ENCODE measurements at places on chromosomes 11 and 22.
A peak's percentile ranks its signal among the peaks of the same experiment; 100 is the strongest.

GRCh38 chr11:94400839-94401772 is at the start of gene GPR83:
Gene GPR83 (minus strand): TSS chr11:94401419. CDS start chr11:94401247, 172 bp downstream.
- DNase-seq = no peak

DNA sequence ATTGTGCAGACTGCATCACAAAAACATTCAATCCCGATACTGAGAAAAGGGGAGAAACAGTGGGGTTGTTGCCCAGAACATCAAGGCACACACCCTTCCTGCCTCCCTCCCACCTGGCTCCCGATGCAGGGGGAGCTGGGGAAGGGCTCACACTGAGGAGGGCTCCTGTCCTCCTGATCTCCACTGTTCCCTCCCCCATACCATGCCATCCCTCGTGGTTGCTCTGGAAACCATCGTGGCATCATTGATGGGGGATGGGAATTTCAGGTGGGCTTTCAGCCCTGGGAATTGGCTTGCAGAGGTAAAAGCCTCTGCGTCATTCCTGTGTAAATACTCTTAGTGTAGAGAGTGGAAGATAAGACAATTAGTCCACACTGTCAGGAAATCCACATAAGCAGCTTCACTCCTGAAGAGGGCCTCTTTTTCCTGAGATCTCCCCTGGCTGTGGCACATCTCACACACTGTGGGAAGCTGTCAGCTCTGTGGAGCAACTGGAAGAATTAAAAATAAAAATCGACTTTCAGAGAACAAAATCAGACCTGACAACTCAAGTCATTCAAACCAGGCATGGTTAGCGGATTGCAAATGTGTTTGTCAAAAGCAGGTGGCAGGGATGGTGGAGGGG is 176.0 kb downstream of the CHST1 start:
- no peak for DNase-seq

DNA sequence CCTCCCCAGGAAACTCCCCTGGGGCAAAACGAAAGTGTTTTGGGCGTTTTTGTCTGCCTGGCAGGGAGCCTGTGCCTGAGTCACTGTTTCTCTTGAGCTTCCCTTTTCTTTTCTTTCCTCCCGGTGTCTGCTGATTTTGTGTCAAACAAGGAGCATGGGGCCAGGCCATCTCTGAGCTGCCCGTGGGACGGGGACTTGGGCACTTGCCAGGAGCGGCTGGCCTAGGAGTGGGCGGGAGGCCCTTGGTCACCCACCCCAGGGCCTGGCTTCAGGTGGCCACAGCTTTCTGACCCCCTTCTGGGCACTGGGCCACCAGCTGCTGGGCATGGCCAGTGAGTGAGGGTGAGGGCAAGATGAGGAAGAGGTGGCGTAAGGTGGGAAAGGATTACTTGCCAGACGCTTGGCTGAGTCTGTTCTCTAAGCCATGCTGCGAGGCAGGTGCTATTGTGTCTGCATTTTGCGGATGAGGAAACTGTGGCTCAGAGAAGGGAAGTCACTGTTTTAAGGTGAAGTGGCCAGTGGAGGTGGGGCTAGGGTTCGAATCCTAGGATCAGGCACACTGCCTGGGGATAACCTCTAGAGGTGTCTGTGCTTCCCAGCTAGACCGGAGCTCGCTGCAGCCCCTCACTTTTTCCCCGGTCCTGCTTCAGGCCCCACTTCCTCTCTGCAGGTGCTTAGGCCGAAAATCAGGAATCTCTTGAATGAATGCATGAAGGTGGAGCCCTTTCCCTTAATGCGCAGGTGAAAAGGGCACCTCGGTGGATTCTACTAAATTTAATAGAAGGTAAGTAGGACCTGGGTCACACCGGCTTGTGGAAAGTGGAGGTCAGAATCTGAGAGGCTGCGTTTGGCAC is 7.8 kb upstream of the NFAM1 start:
- peak; percentile 59 for DNase-seq

DNA sequence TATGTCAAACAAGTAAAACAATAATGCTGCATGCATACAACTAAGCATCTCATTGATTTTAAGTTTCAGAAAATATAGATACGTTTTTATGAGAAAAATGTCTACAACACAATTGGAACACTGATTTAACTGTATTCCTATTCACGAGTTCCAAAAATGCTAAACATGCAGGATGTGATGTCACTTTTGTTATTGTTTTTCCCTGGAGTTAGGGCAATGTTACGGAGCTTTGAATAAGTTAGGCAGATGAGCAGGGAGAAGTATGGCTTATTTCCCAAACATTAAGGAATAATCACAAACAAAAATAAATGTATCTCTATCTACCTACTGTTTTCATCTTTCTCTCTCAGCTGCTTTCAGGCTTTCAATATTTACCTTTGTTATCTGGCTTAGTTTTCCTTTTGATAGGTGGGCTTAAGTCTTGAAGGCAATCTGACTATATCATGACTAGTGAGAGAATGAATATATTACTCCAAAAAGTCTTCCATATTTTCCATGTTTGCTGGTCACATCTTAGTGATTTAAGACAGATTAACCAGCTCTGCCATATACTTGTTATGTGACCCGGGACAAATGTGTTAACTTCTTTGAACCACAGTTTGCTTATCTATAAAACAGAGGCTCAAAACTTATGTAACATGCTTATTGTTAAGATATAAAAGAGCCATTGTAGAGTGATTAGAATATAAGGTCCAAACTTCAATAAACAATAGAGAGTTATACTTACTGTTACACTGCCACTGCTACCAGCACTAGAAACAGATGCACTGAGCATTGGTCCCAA is 854.4 kb upstream of the CCDC90B start:
- DNase-seq = no peak

- no peak for DNase-seq
Observed at GRCh38 chr22:50011447-50012210, 936 bp downstream of the IL17REL start.

DNA sequence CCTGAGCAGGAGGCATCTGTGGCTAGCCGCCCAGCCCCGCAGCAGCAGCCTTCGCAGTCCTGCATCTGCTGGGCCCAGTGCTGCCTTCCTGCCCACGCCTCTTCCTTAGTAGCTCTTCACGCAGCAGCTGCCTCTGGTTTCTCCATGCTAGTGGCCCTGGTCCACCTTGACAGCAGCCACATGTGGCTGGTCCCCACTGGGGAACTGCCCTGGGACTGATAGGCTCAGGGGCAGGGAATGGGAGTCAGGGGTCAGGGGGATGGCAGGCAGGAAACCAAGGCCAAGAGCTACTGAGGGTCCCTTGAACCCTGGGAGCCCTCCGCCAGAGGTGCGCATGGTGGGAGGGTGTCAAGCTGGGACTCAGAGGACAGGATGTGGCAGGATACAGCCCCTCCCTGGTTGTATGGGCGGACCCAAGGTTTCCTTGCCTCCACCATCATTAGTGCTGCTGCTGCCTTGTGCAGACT is 99.4 kb upstream of the PITPNB start:
- no peak for DNase-seq

DNA sequence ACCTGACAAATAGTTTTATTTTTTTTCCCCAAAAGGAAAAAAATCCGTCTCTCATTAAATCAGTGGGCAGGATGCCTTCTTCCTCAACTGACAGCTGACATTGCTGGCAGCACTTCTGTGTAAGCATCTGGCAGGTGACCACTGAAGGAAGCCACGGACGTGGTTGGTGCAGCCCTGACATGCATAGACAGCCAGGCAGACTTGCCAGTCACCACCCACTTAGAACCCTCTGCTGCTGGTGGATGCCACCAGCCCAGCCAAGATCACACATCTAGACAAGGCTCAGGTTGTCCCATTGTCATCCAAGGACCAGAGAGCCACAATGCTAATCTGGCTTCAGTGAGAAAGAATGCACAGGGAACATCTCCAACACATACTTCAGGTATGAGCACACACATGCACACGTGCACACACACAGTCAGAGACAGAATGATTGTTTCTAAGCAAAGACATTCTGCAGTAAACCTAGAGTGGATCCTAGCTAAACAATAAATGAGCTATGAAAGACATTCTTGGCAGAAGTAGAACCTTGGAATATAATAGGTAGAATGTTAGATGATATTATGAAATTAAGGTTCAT is 49.8 kb upstream of the BMAL1 start:
- no peak for DNase-seq

DNA sequence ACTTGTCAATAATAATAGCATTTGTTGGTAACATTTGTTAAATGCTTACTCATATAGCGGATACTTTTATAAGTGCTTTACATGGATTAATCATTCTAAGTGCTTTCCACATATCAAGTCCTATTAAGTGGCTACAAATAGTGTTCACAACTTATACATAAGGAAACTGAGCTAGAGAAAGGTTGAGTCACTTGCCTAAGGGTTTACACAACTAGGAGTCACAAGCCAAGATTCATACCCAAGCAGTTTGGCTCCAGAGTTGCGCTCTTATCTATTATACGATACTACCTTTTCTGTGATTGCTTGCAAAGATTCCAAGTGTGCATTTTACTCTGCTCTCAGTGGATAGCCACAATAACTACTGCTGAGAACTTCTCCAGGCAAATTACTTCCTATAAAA is 215.9 kb upstream of the CCDC90B start:
- DNase-seq = no peak

DNA sequence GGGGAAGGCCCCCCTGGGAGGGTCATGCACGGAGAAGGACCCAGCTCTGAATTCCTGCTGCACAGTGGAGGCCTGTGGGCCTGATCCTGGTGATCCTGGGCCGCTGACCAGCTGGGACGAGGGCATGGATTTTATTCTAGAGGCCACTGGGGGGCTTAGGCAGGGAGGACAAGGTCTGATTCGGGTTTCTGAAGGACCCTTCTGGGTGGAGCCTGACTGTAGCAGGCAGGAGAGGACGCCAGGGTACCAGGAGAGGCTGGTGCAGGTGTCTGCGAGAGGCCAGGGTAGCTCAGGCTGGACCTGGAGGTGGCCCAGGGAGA is 31.3 kb downstream of the MPPED1 start:
- DNase-seq = no peak

DNA sequence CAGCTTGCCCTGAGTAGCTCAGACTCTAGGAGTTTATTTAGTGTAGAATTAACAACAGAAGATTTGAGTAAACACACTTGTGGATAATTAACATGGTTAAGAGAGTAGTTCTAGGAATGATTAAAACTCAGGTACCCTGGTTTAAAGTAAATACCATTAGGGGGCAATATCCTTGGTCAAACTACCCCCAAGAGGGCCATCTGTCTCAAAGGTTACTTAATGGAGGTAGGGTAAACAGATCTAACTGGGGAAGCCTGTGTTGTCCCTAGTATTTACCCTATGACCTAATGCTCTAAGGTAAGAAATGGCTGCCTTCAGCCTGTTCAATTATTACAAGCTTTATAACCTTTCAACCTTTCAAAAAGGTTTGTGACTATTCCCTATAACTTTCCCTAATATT is 10.6 kb upstream of the GLYATL1 start:
- no peak for DNase-seq

- DNase-seq = peak; percentile 15
Observed at GRCh38 chr11:70082829-70083228, 4.7 kb downstream of the ANO1 start.

- peak; percentile 88 for DNase-seq
Observed at GRCh38 chr11:112219476-112220232, 6.6 kb upstream of the PTS start.

DNA sequence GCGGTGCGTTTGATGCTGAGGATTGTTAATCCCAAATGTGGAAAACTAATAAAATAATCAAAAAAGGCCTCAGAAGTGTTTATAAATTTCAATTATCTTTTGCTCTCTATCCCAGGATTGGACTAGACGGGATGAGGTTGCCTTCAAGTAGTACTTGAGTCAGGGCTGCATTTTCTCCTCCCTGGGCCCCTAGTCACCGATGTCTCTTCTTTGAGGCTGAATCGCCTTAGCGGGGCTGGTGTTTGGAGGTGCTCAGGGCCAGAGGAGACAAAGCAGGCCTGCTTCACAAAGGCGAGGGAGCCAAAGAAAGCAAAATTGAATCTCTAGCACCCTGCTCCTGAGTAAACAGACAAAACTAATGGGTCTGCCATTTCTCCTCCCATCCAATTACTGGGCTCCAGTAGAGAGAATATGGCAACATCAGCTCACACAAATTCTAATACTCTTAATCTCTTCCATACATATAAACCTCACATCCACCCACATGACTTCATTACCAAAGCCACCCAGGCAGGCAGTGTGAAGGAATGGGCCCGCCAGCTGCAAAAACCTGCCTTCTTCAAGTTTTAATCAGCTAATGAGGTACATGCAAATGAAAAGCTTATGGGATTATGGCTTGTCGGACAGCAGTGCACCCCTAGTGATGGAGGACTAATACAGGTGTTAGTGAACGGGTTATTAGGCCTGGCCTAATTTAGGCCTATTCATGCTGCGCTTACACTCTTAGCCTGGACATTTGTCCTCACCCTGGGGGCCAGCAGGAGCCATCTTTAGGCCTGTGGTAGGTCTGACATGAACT is 52.7 kb upstream of the HTATIP2 start:
- no peak for DNase-seq

DNA sequence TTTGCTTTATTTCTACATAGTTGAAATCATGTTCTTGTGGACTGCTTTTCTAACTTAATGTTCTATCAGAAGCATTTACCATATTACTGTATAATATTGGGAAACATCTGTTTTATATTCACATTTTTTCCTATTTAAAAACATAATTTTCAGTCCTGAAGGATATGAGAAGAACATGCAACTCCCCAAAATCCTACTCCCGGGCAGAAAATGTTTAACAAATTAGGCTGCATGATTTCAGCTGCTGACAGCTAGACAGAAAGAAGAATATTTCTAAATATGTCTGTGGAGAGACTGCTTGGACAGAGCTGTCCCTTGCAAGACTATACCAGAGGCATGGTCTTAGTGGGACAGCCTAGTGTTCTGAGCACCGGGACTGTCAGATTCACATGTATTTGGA is 15.7 kb upstream of the AMPD3 start:
- no peak for DNase-seq

- DNase-seq = no peak
Observed at GRCh38 chr11:125102510-125102909, 8.9 kb downstream of the TMEM218 start.

GRCh38 chr11:70111269-70112016 is 33.3 kb downstream of the ANO1 start:
- DNase-seq = no peak

DNA sequence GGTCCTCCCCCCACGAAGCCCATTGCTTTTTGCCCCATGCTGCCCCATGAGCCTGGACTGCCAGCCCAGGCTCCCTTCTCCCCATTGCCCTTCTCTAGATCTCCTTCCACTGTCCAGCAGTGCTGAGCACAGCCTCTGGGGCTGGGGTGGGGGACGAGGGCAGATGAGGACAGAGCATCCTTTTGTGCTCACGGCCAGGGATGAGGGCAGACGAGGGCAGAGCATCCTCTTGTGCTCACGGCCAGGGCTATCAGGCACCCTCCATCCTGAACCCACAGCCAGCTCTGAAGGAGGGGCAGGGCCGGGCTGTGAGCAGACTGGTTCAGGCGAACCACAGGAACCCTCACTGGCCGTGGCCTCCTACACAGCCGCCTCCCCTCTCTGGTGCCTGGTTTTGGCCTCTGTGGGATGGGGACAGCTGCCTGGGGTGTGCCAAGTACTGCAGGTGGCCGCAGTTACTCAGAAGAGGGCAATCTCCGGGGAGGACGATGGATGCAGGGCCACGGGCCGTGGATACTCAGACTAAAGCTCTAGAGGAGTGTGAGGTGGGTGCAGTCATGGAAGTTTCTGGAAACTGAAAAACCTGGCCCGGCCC is 1258.8 kb downstream of the BRD1 start:
- no peak for DNase-seq

- DNase-seq = no peak
Observed at GRCh38 chr11:92986585-92986984, 17.1 kb downstream of the MTNR1B start.

GRCh38 chr11:26997378-26997777 is 3.5 kb downstream of the FIBIN start:
- DNase-seq = no peak
